Heart right ventricle (tissue), 16 donors: ENCODE measurements at places on chromosomes 2 and 18. TPM values are rescaled to one million over a fixed set of nuclear protein-coding genes. Genes with fewer than 3 reads are reported as not detected.

CYP27C1 gene
- total RNA-seq, result not detected

ATP6V1C2 gene
- 3.4 TPM for total RNA-seq

UGT1A5 gene
- total RNA-seq, result not detected

SERPINB13 gene
- not detected for total RNA-seq

ASIC4 gene
- not detected for total RNA-seq

RAB6D gene
- not detected for total RNA-seq

DOK6 gene
- total RNA-seq, result 3.2 TPM

NTSR2 gene
- total RNA-seq, result not detected

CAPN14 gene
- total RNA-seq, result 0.23 TPM

SERPINB11 gene
- not detected for total RNA-seq

CFC1 gene
- not detected for total RNA-seq

APOB gene
- total RNA-seq, result 45.4 TPM

GPBAR1 gene
- 2.9 TPM for total RNA-seq

PARD6G gene
- total RNA-seq, result 1.9 TPM

LINC00305 gene
- not detected for total RNA-seq

TUBA3E gene
- 4.1 TPM for total RNA-seq

SERPINB4 gene
- total RNA-seq, result not detected

PLGLB1 gene
- 1.1 TPM for total RNA-seq

FHOD3 gene
- 468 TPM for total RNA-seq

THSD7B gene
- 0.05 TPM for total RNA-seq

NEB gene
- 3.3 TPM for total RNA-seq

AQP12A gene
- not detected for total RNA-seq

TPO gene
- 16.1 TPM for total RNA-seq

G6PC2 gene
- total RNA-seq, result 0.07 TPM

UGT1A10 gene
- total RNA-seq, result not detected

AGXT gene
- not detected for total RNA-seq
